Tibial nerve (tissue), 4 donors: ENCODE measurements at places on chromosomes 3 and 15. TPM values are rescaled to one million over a fixed set of nuclear protein-coding genes. Genes with fewer than 3 reads are reported as not detected.

Gene FYCO1
- 70.8 TPM for total RNA-seq

Gene RTP3
- not detected for total RNA-seq

- no peak for DNase-seq
Observed at GRCh38 chr3:133834621-133835417, 29.2 kb downstream of the SRPRB start.

GRCh38 chr3:61688307-61688984, 127.1 kb downstream of the PTPRG start:
- DNase-seq = no peak

- DNase-seq = no peak
Observed at GRCh38 chr15:64379216-64379960, 1.9 kb downstream of the PCLAF start.

DNA sequence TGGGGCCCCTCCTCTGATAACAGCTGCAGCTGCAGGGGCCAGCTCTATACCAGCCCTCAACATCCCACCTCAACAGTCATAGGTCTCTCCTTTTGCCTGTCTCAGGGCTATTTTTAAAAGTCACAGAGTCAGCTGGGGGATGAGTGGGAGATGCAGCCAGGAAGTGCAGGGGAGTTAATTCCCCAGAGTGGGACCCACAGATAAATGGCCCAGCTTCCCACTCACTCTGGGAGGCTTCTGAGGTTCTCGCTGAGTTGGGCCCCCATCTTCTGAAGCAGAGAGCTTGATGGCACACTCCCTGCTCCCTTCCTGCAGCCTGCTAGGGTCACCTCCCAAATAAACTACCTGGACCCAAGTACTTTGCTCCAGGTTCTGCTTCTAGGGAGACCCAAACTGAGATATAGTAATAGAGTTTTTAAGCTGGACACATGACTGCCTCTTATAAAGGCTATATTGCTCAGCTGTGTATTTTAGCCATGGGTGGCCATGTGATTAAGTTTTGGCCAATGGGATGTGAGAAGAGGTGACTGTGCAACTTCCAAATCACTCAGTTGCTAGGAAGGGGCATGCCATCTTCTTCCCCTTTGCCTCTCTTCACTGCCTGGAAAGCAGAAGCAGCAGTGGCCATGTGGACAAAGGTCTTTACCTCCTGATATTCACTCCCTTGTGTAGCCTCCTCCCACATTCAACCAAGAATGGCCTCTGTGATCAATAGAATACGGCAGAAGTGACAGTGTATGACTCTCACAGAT, 15.5 kb upstream of the VIPR1 start:
- DNase-seq = no peak

DNA sequence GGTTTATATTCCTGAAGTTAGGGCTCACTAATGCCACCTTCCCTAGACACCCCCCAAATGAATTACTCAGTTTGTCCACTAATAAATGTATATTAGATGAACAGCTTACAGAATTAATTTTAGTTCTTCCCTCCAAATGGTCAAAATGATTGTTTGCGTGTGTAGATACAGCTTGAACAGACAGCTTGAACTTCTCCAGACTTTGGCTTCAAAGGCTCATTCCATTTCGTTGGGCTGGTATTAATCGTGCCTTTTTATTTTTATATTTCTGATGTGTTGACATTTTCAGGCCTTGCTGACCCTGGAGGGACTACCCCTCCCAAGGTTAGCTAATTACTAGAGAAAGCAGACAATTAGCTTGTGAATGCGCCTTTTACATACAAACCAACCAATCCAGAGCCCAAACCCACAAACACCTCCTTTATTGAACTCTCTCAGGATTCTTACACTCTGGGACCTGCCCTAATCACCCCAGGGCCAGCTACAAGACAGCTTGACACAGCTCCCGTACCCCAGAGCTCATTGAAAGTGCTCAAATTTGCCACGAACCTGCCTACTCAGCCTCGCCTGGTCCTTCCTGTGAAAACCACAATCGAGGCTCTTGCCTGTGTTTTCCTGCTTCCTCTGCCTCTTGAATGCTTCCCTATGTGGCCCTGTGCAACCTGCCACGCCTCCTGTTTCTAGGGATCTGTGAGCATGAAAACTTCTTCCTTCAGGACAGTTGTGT, 40.3 kb downstream of the RPL22L1 start:
- no peak for DNase-seq
